ENCODE measurements at places on chromosomes 4 and X.

DNA sequence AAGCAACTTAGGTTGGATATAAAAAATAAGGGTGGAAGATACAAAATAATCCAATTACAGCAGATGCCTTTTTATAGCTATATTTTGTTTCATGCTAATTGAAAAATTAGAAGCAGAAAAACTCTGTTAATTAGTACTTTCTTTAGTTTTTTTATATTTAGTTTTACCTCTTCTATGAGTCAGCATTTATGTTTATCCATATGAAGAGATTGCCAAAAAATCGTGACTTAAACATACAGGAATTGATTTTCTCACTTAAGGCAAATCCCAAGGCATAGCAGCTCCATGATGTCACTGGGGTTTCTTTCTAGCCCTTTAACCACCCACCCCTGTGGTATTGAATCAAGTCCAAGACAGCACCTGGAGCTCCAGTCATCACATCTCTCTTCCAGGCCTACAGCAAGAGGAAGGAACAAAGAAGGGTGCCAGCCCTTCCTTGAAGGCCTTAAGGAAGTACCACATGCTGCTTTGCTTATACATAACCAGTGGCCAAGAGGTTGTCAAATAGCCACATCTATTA lies 365.8 kb upstream of the TENM3 start:
- no peak for DNase-seq

GRCh38 chrX:16946971-16947562 lies 609 bp downstream of the REPS2 start:
- DNase-seq, result no peak

- peak; percentile 46 for DNase-seq
Observed at GRCh38 chrX:15202454-15203177, 67.3 kb downstream of the ASB9 start.

DNA sequence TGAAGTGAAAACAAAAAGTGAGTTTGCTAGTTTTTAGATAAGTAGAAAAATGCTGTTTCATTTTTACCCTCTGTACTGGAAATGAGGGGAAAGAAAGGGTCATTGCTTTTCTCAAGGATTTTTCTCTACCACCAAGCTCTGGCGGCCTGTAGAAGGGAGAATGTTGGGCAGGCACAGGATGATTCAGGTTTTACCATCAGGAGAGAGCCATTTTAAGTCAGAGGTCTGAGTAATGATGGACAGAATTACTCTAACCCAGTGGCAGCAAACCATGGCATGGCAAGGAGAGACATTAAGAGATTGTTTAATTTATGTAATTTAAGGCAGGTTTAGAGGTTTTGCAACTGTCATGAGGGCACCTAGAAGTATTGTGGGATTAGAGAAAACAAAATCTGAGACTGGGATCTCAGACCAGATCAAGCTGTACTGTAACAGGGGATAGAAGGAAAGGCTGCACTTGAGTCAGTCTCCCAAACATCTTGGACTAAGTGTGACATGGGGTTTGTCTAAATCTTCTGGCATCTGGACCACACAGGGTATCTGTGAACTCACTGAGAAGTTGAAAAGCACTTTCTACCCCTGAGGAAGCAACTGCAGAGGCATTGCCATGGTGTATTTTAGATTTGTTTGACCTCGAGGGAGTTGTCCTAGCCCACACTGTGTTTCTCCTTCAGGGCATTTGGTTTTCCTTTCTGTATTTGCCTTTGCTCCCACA lies 81.6 kb downstream of the BANK1 start:
- DNase-seq, result no peak

- DNase-seq, result no peak
Observed at GRCh38 chrX:84175274-84175673, 12.7 kb downstream of the RPS6KA6 start.

DNA sequence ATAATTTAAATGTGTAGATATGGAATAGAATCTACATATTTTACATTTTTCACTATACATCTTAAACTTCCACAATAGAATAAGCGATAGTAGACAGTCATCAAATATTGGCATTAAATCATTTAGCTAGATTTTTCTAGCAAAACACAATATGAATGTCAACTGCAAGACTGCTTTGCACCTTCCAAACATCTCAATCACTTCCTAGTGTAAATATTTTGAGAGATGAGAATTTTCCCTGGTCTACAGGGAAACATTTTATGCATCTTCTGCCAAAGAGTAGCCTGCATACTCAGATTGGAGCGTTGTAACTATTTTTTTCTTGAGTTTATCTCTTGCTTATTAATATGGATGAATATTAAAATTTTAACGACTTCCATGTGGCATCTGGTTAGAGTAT lies 897.4 kb downstream of the CENPC start:
- no peak for DNase-seq

DNA sequence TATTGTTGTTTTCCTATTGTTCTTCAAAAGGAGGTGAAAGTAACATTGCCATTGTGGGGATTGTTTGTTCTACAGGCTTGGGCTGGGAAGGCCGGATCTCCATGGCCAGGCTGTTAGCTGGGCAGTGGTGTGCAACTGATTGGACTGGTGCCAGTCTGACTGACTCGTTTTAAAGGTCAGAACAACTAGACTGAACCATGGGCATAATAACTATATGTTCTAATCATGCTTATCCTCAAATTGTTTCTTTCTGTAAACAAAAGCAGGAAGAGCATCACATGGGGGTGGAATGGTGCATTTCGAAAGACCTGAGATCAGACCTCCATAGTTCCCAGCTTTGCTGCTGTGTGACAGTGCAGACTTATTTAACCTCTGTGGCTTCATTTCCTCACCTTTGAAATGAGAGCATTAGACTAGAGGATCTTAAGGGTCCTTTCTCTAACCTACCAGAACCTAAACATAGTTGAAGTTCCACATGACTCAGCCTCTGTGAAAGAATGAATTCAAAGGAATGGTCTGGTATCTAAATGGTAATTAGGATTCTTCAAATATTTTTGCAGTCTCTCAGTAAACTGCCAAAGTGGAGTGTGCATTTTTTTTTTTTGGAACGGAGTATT lies 66.7 kb upstream of the PGRMC2 start:
- peak; percentile 90 for DNase-seq

GRCh38 chr4:31545755-31546154 lies 825.6 kb downstream of the PCDH7 start:
- no peak for DNase-seq

GRCh38 chr4:85792376-85793232 lies 317.7 kb downstream of the ARHGAP24 start:
- peak; percentile 37 for DNase-seq

- no peak for DNase-seq
Observed at GRCh38 chrX:78595901-78596502, 63.1 kb downstream of the RTL3 start.

DNA sequence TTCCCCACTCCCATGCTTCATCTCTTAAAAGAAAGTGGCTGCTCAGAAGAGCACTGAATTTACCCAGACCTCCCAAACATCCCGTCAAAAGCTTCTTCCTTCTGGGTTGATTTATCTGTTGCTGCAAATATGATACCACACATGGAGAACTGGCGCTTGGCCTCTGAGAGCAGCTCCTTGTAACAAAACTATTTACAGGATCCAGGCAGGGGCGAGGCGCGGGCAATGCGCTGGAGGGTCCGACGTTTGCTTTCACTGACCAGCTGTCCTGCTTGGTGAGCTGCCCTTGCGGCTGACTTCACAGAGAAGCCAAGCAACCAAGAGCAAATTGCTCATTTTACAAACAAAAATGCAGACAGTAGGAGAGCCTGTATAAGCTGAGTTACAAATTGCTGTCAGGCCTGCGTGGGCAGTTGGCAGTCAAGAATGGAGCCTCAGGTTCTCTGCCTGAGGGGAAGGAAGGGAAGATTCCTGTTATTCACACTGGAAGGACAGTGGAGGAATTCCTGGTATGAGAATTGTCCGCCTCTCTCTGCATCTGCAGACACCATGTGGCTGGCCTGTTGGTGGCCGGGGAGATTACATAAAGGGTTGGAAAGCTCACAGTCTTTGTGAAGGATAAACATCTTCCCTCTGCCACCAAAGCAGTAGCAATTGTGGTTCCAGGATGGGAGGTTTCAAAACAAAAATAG lies 192.2 kb upstream of the LEF1 start:
- peak; percentile 39 for DNase-seq

DNA sequence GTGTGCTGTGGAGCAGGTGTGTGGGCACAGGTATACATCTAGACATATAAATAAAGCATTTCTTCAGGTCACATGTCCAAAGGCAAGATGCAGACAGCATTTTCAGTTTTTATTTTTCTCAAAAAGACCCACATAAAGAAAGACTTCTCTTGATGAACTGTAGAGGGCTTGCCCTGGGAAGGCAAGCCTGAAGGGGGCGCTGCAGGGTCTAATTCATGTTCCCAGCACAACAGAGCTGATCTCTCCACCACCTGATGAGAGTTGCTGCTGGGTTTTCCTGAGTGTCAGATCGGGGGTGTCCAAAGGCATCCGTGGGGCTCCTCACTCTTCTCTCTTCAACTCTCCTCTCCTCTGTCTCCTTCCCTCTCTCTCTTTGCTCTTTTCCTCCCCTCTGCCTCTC lies 26.6 kb downstream of the ADRA2C start:
- no peak for DNase-seq

GRCh38 chr4:38034986-38035882 lies 75.0 kb downstream of the PTTG2 start:
- DNase-seq, result peak; percentile 25

DNA sequence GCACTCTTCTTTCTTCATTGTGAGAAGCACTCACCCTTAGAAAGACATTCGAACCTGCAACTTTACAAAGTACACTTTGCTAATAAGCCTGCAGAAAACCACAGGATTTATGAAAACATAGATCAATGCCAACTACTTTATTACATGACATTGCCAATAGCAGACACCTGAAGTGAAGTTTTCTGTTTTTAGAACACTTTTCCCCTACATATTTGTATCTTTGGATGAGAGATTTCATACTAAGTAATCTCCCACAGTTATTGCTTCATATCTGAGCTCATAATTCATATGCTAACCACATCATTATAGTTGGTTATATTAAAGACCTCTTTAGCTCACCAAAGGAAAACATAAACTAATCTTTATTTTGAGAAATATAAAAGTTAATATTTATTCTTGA lies 276.5 kb upstream of the CTSO start:
- no peak for DNase-seq

- no peak for DNase-seq
Observed at GRCh38 chr4:46979283-46979682, 14.1 kb downstream of the GABRA4 start.

- no peak for DNase-seq
Observed at GRCh38 chrX:2679534-2680485, 11.3 kb upstream of the CD99 start.

- DNase-seq, result no peak
Observed at GRCh38 chrX:130523460-130524394, 121.9 kb downstream of the RBMX2 start.

GRCh38 chrX:141468940-141469339 lies 115.6 kb downstream of the SPANXA1 start:
- DNase-seq, result peak; percentile 70

DNA sequence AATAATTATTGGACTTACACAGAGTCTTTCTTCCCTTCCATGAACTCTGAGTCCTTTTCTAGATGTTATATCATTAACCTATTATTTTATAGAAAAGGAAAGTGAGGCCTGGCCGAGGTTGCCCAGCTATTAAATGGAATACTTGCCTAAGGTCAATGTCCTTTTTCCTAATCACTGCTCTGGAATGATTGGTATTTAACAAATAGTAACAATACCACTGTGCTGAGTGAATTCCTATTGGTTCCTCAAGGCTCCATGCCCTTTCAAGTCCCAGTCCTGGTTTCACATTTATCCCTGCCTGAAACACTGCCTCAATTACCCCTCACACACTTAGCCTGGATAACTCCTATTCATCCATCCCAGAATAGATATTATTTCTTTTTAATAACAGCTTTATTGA lies 6.2 kb downstream of the TCEAL9 start:
- no peak for DNase-seq

DNA sequence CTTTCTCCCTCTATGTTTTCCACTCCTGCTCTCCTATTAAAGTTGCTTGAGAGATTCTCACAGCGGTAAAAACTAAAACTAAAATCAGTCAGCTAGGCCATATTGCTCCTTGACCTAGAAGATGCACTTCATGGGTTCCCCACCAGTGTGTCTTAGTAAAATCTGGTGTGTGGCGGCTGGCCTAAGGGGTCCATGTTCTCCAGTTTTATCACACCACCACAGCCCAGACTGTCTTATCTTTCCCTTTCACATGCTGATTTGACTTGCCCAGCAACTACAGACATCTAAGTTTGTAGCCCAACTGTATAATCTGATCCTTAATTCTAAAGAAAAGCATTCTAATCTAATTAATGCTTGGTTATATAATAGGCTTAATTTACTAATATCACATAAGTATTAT lies 68.0 kb downstream of the ATP8A1 start:
- no peak for DNase-seq

Measured in fibroblast of skin of left biceps (primary cell).